Choroid plexus epithelial cell (primary cell): ENCODE measurements at places on chromosomes 12 and 14.

GRCh38 chr14:57383125-57383745 lies 7.2 kb upstream of the NAA30 start:
- no peak for DNase-seq

GRCh38 chr14:93962701-93963601 lies 13.4 kb downstream of the ASB2 start:
- peak; percentile 66 for DNase-seq

DNA sequence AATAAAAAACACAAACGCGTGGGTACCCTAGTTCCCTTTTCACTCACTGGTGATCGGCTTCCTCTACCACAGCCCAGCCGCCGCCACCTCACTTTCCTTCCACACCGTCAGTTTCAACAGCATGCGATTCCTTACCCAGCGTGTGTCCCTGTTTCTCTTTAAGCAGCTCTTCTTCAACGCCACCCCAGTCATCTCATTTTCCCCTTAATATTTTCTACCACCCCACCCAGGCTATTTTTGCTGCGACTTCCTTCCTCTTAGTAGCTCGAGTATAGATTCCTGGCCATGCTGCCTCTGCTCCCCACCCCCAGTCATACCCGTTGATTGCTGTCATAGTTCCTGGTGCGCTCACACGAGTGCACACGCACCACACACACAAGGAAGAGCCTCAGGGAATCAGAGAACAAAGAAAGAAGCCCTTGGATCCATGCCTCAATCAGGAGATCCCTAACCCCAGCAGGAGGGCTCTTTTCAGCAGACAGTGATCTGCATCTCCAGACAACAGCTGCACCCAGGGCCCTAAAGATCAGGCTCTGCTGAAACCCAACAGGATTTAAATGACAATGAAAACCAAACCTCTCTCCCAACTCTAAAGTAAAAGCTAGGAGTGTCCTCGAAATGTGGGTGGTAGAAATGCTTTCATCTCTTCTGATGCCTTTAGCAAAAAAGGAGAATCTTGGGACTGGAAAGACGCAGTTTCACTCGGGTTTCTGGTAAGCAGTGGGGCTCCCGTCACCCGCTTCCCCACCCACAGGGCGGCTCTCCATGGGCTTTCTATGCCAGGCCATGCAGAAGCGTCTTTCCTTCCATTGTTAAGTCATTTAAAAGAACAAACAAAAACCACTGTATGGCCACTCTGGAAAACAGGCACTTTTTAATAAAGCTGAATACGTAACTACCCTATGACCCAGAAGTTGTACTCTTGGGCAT lies 23.8 kb downstream of the VPS37B start:
- DNase-seq, result peak; percentile 82

GRCh38 chr12:75690296-75690955 lies 179.0 kb upstream of the KRR1 start:
- DNase-seq, result peak; percentile 98

DNA sequence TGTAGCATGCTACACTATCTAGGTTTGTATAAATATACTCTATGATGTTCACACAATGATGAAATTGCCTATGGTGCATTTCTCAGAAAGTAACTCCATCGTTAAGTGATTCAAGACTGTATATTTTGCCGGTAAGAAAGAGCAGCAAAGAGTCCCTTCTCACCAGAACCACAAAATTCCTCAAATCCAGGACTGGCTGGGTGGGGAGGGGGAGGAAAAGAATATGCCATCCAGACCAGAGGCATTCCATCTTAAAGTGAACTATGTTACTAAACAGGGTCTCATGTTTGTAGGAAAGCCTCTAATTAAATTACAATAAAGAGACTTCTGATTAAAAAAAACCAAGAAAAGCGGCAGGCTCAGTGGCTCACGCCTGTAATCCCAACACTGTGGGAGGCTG lies 11.5 kb downstream of the UBE2N start:
- no peak for DNase-seq

- DNase-seq, result no peak
Measured at GRCh38 chr14:31837031-31837430, 240.1 kb upstream of the ARHGAP5 start.

GRCh38 chr12:65229441-65229840 lies 49.0 kb upstream of the MSRB3 start:
- DNase-seq, result peak; percentile 88

DNA sequence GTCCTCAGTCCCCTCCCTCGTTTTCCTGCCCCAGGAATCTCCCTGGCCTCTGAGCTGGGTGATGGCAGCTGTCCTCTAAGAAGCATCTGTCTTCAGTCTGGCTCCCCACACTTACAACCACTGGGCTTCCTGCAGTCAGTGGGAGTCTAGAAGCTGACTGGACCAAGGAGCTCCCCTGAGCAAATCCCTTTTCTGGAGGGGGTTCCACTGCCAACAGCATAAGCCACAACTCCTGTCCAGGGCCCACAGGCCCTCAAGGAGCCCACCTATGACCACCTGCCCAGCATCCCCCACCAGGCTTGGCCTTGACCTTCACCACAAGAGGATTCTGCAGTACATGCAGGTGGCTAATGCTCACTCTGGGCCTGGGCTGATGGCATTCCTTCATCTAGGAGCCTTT lies 4.1 kb downstream of the RDH16 start:
- DNase-seq, result no peak

DNA sequence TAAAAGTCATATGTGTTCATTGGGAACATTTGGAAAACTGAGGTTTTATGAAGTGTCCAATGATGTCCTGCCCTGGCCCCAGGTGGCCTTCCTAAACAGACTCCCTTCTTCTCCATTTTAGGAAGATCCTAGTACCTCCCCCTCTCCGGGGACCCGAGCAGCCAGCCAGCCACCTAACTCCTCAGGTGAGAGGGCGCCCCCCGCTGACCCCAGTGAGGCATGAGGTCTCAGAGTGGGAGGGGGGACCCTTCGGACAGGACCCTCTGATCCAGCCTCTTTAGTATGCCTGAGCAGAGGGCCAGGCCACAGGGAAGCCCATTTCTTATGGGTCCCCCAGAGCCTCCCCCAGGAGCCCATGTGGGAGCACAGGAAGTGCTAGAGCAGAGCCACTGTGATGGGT lies 23.7 kb downstream of the DEGS2 start:
- no peak for DNase-seq

DNA sequence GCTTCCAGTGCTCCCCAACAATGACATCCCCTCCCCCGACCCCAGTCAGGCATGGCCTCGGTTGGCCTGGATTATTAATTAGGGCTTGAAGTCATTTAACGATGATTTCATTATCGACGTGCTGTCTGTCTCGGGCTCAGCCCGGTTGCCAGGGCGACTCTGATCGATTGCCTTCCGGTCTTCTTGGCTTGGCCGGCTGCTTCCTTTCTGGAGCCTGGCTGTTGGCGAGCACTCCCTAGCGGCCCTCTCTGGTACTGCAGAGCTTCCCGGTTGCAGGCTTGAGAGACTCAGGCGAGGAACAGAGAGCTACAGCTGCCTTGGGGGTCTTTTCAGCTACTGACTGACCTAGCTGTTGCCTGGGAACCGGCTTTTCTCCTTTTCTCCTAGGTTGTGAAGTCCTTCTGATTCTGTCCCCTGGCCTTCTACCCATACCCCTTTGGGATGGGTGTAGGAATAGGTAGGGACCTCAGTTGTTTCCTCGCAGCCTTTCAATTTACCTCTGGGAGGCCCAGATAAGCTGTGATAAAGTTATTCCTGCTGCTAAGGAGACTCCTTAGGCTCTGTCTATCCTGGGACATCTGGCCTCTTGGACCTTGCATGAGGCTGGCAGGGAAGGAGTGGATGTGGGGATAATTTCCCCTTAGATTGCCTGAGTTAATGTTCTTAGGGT lies 5.5 kb upstream of the CISTR start:
- peak; percentile 78 for DNase-seq

- no peak for DNase-seq
Measured at GRCh38 chr14:98118749-98119148, 1153.2 kb downstream of the BCL11B start.

DNA sequence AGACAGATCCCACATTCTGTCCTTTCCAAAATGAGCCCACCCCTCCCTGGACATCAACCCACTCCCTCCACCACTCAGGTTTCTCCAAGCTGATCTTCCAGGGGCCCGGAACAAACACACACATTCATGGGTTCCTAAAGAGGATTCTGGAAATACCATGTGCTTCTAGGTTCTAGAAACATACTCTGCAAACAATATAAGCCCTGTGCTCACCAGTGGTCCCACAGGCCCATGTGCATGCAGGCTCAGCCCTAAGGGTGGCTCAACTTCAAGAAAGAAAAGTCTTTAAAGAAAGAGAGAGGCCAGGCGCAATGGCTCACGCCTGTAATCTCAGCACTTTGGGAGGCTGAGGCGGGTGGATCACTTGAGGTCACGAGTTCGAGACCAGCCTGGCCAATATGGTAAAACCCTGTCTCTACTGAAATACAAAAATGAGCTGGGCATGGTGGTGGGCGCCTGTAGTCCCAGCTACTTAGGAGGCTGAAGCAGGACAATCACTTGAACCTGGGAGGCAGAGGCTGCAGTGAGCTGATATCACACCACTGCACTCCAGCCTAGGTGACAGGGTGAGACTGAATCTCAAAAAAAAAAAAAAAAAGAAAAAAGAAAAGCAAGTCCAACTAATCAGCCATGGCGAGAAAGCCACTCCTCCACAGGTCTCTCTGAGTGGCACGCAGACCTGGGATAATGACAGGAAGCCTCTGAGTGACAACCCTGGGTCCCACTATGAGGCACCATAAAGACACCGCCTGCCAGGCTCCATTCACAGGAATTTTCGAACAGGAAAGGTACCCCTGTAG lies 59.5 kb upstream of the PNMA1 start:
- no peak for DNase-seq

GRCh38 chr12:77766224-77766623 lies 64.5 kb upstream of the NAV3 start:
- DNase-seq, result no peak

DNA sequence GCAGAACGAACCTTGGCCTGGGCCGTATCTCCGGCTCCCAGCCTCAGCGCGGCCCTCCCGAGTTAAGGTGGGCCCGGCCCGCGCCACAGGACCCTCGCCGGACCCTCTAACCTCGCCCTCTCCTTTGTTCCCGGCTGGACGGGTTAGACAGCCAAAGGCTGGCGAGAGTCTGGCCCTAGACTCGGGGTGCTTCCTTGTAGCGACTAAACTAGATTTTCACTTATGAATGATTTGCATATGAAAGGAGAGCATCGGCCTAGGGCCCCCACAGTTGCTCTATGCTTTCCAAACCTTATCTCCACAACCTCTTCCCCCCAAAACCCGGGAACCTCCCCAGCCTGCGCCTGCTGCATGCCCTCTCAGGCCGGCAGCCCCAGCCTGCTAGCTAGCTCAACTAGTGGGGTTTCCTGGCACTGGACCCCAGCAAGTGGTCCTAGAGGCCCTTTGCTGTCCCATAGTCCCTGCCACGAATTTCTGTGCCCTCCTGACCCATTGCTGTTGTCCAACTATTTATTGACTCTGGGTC lies 2.0 kb downstream of the HOXC5 start:
- DNase-seq, result no peak

DNA sequence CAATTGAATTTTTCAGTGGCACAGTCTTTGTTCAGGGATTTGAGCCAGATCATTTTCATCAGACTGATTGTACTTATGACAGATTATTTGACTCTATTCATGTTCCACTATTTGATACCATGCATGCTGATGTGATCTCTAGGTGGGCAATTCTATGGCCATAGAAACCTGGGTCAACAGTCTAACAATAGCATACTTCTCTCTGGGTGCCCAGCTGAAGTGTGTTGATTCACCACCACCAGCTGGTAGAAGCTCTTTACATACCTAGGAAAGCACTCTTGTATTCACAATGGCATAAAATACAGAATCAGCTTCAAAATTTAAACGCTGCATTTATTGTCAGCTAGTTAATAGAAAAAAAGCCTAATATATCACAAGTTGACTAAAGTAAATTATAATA lies 90.2 kb upstream of the TMTC2 start:
- DNase-seq, result no peak

DNA sequence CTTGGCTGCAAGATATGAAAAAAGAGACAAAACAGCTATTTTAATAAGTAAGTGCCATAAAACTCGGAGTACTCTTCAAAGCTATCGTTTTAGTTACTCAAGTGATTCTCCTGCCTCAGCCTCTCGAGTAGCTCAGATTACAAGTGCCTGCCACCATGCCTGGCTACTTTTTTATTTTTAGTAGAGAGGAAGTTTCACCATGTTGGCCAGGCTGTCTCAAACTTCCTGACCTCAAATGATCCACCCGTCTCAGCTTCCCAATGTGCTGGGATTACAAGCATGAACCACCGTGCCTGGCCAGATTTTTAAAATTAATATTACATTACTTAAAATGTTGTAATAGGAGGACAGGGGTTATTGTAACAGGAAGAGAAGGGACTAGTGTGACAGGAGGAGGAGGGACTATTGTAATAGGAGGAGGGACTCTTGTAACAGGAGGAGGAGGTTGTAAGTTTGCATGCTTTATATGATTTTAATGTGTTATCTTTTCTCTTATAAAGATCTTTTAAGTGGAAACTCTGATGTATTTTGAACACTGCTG lies 61.3 kb downstream of the KITLG start:
- DNase-seq, result no peak

DNA sequence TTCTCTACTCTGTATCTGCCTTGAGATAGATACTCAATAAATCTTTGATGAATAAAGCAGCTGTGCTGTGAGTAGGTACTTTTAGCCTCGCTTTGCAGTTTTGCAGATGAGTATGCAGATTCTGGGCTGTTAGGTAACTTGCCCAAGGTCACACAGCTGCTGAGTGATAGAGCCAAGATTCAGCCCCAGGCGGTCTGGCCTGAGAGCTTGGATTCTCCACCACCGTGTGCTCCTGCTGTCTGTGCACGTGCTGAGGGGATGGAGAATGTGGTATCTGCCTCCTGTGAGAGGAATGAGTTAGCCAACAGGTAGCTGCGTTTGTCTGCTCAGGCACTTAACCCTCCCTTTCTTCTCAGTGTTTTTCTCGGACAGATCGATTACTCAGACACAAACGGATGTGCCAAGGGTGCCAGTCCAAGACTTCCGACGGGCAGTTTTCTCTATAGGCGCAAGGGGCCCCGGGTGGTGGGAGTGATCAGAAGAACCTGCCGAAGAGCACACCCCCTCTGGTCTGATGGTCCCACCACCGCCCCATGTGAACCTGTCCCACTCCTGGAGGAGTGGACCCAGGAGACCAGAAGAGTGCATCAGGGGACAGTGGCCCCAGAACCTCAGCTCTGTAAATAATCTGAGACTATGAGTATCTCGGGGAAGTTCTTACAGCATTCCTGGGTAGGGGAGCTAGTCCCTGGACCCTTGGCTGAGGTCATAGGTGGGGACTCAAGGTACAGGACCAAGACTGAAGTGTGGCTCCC lies 6.6 kb upstream of the CSAD start:
- no peak for DNase-seq

DNA sequence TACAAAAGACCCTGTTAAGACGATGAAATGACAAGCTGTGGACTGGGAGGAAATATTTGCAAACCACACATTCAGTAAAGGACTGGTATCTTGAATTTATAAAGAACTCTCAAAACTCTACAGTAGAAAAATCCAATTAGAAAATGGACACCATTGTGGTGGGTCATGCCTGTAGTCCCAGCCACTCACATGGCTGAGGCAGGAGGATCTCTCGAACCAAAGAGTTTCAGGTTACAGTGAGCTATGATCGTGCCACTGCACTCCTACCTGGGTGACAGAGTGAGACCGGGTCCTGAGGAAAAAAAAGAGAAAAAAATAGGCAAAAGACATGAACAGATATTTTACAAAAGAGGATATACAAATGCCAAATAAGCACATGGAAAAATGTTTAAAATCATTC lies 41.9 kb downstream of the TTC6 start:
- DNase-seq, result no peak

GRCh38 chr14:23109769-23110168 lies 5.0 kb upstream of the CIROP start:
- DNase-seq, result no peak

GRCh38 chr12:90167518-90168208 lies 459.0 kb upstream of the ATP2B1 start:
- no peak for DNase-seq

- no peak for DNase-seq
Measured at GRCh38 chr14:36625436-36625835, 36.2 kb upstream of the PAX9 start.
